ENCODE measurements at places on chromosomes 6 and 20.

DNA sequence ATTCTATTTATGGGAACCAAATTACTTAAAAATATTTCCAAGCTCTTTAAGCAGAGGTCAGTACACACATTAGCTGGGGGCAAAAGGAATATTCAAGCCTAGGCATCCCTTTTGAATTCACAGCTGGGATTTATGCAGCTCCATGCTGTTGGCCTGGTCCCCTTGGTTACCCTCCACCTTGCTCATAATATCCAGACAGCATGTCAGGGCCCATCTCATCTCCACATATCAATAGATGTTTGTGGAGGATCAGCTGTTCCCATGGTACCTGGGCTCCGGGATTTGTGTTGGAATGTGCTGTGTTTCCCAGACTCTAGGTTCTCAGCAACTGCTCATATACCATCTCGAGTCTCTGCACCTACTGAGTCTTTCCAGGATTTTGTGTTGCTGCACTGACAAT, 534.8 kb downstream of the BMP2 start:
- H3K4me3 ChIP-seq: no peak overlapping the region
- DNase-seq: no peak
- H3K27me3 ChIP-seq: no peaks in the 10 kb centered on the region
- H3K27ac ChIP-seq: no peak overlapping the region
- H3K36me3 ChIP-seq: no peaks in the 10 kb centered on the region

GRCh38 chr20:53857723-53858236, 212.6 kb downstream of the BCAS1 start:
- H3K27ac ChIP-seq: no peak overlapping the region
- no peaks in the 10 kb centered on the region for H3K36me3 ChIP-seq
- peaks cover 2% of the 10 kb centered on the region for H3K4me1 ChIP-seq
- no peaks in the 10 kb centered on the region for H3K27me3 ChIP-seq
- no peak overlapping the region for H3K4me3 ChIP-seq

- no peak for DNase-seq
- peaks cover 3% of the 10 kb centered on the region for H3K4me1 ChIP-seq
- H3K27ac ChIP-seq: peak overlapping the region; percentile 74
- no peak overlapping the region for H3K4me3 ChIP-seq
- no peaks in the 10 kb centered on the region for H3K36me3 ChIP-seq
- no peaks in the 10 kb centered on the region for H3K27me3 ChIP-seq
Observed at GRCh38 chr6:142856624-142857232, 88.2 kb downstream of the HIVEP2 start.

GRCh38 chr20:21183722-21184121, 57.8 kb downstream of the KIZ start:
- no peaks in the 10 kb centered on the region for H3K36me3 ChIP-seq
- peaks cover 2% of the 10 kb centered on the region for H3K4me1 ChIP-seq
- no peaks in the 10 kb centered on the region for H3K27me3 ChIP-seq

- DNase-seq: no peak
- no peaks in the 10 kb centered on the region for H3K36me3 ChIP-seq
- no peak overlapping the region for H3K4me3 ChIP-seq
- H3K27ac ChIP-seq: no peak overlapping the region
- no peaks in the 10 kb centered on the region for H3K4me1 ChIP-seq
- H3K27me3 ChIP-seq: no peaks in the 10 kb centered on the region
Observed at GRCh38 chr6:116326181-116326671, 44.5 kb upstream of the DSE start.

DNA sequence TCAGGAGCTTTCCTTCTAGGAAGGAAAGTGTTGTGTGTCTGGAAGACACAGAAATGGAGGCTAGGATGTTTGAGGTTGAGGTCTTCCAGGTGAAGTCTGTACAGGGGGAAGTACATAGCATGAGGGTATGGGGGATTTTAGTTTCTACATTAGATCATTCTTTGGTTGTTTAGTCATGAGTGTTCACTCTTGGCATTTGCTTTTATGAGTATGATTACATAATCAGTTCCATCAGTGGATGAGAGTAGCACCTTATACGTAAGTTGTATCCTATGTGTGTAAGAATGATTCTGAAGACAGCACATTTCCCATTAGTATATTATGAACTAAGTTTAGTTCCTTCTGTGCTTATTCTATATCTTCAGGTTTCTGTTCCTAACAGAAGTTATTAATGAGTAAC, 1.9 kb downstream of the CDYL start:
- H3K4me1 ChIP-seq: peaks cover 13% of the 10 kb centered on the region
- no peak overlapping the region for H3K4me3 ChIP-seq
- no peak overlapping the region for H3K27ac ChIP-seq
- H3K36me3 ChIP-seq: no peaks in the 10 kb centered on the region
- no peaks in the 10 kb centered on the region for H3K27me3 ChIP-seq

DNA sequence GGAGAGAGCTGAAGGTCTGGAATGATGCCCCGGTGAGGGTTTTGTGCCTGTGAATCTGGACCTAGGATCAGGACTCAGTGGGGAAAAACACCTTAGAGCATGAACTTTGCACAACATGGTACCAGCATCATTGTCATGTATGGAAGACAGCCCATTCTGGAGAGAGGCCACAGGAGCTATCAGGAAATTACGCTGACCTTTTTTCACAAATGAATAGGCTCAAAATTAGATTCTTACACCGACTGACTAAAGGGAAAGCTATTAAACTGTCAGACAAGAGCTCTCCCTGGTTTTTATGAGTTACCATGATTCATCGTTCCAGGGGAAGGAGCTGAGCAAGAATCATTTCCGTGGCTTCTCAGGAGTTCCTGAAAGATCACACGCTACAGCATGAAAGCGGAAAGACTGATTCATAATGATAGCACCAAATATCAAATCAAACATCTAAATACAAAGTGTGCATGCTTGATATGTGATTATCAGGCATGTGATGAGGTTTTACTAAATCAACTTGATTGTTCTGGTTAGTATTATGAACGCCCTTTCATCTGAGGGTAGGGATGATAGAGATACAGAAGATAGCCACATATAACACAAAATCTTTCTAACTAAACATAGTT, 224.9 kb upstream of the SMLR1 start:
- no peak for DNase-seq
- no peaks in the 10 kb centered on the region for H3K36me3 ChIP-seq
- H3K4me1 ChIP-seq: no peaks in the 10 kb centered on the region

GRCh38 chr6:50791900-50792508, 26.7 kb upstream of the TFAP2B start:
- H3K4me1 ChIP-seq: no peaks in the 10 kb centered on the region
- H3K4me3 ChIP-seq: no peak overlapping the region
- DNase-seq: peak; percentile 38
- H3K36me3 ChIP-seq: no peaks in the 10 kb centered on the region

- H3K4me1 ChIP-seq: no peaks in the 10 kb centered on the region
- no peak overlapping the region for H3K4me3 ChIP-seq
- H3K27me3 ChIP-seq: no peaks in the 10 kb centered on the region
- DNase-seq: no peak
Observed at GRCh38 chr20:13821876-13822275, 37.0 kb downstream of the NDUFAF5 start.

DNA sequence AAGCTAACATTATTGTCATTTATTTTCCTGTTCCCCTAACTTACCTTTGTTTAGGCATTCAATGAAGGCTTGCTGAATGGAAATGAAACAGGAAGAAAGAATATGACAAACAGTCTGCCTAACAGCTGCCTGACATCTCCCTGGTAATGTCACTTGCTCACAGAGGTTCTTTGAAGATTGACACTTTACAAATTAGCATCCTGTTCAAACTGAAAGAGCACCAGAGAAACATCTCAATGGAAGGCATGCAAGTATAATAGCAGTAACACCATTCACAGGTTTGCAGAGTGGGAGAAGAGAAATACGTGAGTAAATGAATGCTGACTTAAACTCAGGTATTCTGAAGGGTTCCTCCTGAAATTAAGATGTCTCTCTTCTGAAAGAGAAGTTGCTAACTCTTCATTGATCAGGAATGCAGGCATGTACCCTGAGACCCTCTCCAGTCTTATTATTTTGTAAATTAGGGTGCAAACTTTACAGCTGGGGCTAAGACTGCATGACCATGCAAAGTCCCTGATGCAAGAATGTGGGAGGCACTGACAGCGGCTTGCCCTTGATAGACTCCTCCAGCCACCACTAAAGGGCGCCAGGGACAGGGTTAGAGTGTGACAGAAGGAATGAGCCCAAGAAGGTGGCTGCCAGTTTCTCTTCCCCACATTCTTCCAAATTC, 1.3 kb upstream of the SMLR1 start:
- no peaks in the 10 kb centered on the region for H3K27me3 ChIP-seq
- no peak overlapping the region for H3K4me3 ChIP-seq
- peaks cover 3% of the 10 kb centered on the region for H3K36me3 ChIP-seq
- no peak overlapping the region for H3K27ac ChIP-seq
- peaks cover 3% of the 10 kb centered on the region for H3K4me1 ChIP-seq
- no peak for DNase-seq

- no peaks in the 10 kb centered on the region for H3K27me3 ChIP-seq
- no peak overlapping the region for H3K4me3 ChIP-seq
- no peak for DNase-seq
- no peaks in the 10 kb centered on the region for H3K4me1 ChIP-seq
Observed at GRCh38 chr20:24657878-24658620, 188.6 kb downstream of the SYNDIG1 start.

GRCh38 chr6:89410788-89411144, 1.3 kb downstream of the RRAGD start:
- DNase-seq: no peak
- H3K4me1 ChIP-seq: peaks cover 22% of the 10 kb centered on the region
- H3K27me3 ChIP-seq: peaks cover 4% of the 10 kb centered on the region
- no peaks in the 10 kb centered on the region for H3K36me3 ChIP-seq

- H3K4me1 ChIP-seq: no peaks in the 10 kb centered on the region
- H3K27ac ChIP-seq: no peak overlapping the region
- H3K4me3 ChIP-seq: no peak overlapping the region
- no peak for DNase-seq
- no peaks in the 10 kb centered on the region for H3K36me3 ChIP-seq
Observed at GRCh38 chr6:127102299-127102698, 16.2 kb upstream of the RSPO3 start.
